Activated CD4-positive, CD25-positive, alpha-beta regulatory T cell (primary cell): ENCODE measurements at places on chromosomes 2 and 18.

- DNase-seq = peak; percentile 44
Observed at GRCh38 chr2:64865073-64865830, 123.9 kb upstream of the SLC1A4 start.

- no peak for DNase-seq
Observed at GRCh38 chr2:22134421-22134820, 1010.7 kb downstream of the TDRD15 start.

GRCh38 chr2:46193855-46194254 is 103.4 kb upstream of the EPAS1 start:
- DNase-seq = no peak

DNA sequence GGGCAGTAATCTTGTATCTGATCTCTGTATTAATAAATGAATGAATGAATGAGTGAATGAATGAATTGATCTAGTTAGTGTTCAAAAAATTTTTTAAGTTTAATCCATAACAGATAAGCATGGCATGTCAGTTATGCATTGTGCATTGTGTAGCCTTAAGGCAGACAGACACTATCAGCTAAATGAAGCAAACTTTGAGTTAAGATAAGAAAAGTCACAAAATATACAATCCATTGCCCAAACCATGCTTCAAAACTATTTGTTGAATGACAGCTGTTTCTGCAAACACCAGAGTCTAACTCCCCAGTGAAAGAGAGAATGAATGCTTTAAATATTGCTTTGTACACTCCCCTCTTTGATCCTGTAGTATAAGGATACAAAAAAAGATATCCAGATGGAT is 314.3 kb upstream of the ETAA1 start:
- DNase-seq = no peak

DNA sequence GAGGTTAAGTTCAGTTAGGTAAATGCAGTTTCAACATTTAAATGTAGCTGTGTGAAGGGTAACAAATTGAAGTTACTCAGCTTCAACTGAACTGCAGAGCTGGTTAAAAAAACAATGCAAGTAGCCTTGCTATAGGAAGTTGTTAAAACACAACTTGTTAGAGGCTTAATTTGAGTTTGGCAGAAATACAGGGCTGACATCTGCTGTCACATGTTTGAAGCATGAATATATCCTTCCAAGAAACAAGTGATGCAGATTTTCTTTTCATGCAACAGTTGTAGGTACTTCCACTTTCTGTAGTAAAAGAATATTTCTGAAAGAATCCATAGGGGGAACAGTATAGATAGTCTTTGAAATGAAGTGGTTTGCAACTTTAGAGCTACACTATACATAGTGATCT is 208.7 kb upstream of the RASGRP3 start:
- DNase-seq = no peak

DNA sequence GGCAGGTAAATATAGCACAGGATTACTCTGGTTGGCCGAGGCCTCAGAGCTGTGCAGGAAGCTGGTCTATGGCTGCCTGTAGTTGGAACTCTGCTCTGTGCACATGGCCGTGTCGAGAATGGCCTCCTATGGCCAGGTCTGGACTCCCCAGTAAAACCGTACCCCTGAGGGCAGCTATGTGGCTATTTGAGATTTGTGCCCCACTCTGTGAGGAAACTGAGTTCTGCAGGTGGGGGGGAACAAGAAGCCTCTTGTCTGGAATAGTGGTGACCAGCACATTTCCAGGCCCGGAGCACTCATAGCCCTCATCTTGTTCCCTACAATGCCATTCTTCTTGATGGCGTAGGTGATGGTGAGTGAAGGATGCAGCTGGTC is 15.0 kb upstream of the TEX51 start:
- no peak for DNase-seq

GRCh38 chr2:75415111-75415626 is 145.6 kb downstream of the EVA1A start:
- DNase-seq = no peak

DNA sequence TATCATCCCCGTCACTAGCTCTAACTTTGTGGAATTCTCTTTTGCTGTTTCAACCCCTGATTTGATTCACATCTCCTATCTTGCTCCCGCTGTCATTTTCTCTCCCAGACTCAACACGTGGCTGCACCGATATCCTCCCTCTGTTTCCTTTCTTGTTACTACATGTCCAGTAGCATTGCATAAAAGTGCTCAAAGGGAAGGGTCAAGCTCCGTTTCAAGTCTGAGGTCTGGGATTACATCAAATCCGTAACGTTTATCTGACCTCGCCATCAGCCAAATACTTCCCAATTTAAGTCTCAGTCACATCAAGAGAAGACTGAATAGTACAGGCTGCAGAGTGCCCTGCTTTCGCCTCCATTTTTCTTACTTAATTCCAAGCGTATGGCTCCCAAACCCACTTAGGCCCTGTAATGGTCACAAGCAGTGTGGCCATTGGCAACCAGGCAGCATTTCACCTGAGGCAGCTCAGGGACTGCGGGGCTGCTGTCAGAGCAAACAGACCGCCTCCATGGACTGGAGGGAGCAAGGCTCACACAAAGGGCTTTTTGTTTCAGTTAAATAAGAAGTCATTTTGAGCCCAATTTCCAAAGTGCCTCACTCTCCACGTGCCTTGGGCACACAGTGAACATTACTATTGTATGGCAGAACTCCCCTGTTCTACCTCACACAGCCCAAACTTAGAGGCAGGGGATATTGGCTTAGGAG is 217.8 kb downstream of the BCL11A start:
- DNase-seq = no peak

DNA sequence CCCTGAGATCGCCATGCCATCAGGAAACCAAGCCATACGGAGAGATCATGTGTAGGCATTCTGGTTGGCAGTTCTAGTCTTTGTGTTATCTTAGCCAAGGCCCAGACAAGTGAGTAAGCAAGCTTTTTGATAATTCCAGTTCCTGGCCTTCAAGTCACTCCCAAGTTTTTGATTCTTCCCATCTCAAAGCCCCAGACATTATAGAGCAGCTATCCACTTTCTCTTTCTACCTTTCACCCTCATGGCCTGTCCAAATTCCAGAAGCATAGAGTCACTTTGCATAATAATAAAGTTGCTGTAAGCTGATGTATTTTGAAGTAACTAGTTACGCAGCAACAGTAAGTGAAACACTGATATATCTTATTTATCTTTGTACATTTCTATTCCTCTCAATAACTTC is 26.8 kb upstream of the IL1RL1 start:
- DNase-seq = no peak

- no peak for DNase-seq
Observed at GRCh38 chr2:111678161-111678560, 205.8 kb downstream of the ANAPC1 start.

DNA sequence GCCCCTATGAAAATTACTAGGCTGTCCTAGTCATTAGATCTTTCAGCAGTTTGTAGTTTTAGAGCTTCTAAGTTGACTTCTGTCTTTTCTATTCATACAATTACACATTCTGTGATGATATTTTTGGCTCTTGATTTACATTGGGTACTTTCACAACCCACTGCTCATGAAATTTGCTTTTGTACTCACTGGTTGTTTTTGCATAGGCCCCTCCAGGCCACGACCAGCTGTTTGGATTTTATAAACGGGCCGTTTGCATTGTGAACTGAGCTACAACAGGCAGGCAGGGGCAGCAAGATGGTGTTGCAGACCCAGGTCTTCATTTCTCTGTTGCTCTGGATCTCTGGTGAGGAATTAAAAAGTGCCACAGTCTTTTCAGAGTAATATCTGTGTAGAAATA is 193.8 kb downstream of the RPIA start:
- no peak for DNase-seq

DNA sequence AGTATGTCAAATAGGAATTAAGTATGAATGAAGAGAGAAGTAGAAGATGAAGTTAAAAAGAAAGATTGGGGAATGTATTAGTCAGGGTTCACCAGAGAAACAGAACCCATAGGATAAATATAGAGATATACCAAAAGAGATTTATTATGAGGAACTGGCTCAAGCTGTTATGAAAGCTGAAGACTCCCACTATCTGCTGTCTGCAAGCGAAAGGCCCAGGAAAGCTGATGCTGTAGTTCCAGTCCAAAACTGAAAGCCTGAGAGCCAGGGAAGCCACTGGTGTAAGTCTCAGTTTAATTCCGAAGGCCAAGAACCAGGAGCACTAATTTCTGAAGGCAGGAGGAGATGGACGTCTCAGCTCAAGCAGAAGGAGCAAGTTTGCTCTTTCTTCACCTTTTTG is 200.9 kb upstream of the FN1 start:
- DNase-seq = no peak

- DNase-seq = no peak
Observed at GRCh38 chr2:19864381-19864780, 37.4 kb downstream of the TTC32 start.

- DNase-seq = no peak
Observed at GRCh38 chr2:226600184-226600583, 199.4 kb downstream of the IRS1 start.

DNA sequence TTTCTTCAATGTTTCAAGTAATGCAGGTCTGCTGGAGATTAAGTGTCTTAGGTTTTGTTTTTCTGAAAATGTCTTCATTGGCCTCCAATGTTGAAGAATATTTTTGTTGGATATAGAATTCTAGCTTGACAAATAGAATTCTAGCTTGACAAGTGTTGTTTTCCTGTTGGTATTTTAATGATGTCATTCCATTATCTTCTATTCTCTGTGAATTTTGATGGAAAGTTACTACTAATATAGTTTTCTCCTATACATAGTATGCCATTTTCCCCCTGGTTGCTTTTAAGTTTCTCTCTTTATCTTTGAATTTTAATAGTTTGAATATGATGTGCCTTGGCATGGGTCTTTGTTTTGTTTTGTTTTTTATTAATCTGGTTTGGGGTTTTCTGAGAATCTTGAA is 119.9 kb downstream of the RAPGEF4 start:
- DNase-seq = no peak

DNA sequence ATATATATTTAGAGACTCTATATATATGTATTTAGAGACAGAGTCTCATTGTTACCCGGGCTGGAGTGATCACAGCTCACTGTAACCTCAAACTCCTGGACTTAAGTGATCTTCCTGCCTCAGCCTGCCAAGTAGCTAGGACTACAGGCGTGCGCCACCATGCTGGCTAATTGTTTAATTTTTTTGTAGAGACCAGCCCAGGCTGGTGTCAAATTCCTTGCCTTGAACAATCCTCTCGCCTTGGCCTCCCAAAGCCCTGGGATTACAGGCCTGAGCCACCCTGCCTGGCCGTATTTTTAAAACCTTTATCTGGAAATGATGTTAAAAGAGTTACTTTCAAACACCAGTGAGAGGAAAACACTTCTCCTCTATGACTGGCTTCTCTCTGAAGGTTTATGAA is 30.9 kb upstream of the PGAP1 start:
- no peak for DNase-seq

DNA sequence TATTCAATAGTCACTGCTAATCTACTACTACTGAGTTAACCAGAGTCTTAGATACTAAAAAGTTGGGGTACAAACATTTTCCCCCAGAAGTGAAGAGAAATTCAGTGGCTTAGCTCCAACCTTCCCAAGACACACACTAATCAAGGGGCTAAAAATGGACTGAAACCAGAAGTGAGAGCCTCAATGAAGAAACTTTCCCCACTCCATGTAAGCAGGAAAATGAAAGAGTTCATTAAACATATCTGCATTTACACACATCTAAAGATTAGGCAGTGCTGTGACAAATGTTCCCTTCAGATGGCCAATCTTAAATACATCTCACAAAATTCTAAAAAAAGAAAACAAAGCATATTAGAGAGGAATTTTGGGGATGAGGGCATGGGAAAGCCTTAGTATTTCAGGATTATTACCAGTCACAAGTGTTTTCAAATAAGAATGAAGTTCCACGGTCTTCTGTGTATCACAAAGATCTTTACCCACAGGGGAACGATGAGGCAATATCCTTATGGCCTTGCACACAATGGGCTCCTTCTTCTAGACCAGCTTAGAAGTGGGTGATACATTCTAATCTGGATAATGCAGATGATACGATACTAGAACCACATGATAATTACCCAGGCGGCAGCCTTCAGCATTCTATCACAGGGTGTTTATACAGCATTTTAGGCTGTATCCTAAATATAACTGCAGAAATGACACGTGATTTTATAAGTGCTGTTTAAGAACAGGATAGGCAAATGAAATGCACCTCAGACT is 17.1 kb downstream of the ANKRD44 start:
- no peak for DNase-seq

- no peak for DNase-seq
Observed at GRCh38 chr18:23300231-23300805, 152.8 kb upstream of the RIOK3 start.

DNA sequence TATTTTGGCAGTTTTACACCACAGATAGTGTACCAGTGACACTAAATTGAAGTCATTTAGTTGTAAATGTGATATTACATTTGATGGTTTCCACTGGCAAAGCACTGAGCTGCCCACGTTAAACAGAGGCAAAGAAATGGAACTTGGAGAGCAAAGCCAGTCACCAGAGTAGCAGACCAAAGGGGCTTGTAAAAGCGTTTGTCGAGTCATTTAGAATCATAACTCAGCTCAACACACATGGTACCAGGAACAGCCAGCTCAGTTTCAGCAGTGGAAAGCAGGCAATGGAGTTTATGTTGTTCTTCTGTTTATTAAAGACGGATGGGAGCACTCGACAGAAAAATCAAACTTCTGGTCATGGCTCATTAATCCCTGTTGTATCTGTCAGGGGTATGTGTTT is 91.2 kb downstream of the POU3F3 start:
- no peak for DNase-seq

GRCh38 chr2:226295681-226296080 is 503.9 kb downstream of the IRS1 start:
- no peak for DNase-seq

DNA sequence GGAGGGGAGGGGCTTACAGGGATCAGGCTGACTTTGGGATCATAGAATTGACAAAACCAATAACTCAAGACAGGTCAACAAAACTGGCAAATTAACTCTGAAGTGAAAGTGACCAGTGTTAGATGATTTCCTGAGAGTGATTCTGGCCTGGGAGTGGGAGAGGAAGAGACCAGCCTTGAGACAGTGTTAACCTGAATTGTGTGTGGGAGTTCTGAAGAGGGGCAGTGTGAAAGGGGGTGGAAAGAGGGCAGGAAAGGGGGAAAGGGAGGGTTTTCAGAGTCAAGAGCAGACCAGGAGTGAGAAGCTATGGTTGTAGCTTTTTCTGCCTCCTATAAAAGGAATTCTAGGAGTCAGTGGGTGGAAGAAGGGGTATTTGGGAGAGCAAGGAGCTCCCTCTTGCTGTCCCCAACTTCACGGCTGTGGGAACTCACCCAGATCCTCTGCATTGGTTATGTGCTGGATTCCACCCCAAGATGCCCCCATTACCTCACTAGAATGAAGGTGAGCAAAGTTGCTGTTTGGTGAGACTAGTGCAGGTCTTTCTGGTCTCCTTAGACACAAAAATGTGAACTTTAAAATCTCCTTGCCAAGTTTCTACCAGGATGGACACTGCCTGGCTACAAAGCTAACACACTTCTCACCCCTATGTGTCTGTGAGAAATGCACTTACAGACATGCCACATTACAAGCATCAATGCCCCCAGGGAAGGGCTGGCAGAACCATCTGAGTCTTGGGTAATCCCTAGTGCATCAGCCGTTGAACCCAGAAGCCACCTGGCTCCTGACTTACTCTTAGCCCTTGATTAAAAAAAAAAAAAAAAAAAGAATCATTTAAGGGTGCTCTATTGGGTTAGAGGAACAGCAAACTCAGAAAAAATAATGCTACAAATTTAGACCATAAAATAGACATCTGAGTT is 61.6 kb downstream of the BMP10 start:
- DNase-seq = no peak

- no peak for DNase-seq
Observed at GRCh38 chr2:109174214-109174613, 45.2 kb downstream of the SH3RF3 start.
